ENCODE measurements at places on chromosomes 11 and 22.

GRCh38 chr11:79415411-79415810 is 25.4 kb downstream of the TENM4 start:
- DNase-seq = peak; percentile 22

DNA sequence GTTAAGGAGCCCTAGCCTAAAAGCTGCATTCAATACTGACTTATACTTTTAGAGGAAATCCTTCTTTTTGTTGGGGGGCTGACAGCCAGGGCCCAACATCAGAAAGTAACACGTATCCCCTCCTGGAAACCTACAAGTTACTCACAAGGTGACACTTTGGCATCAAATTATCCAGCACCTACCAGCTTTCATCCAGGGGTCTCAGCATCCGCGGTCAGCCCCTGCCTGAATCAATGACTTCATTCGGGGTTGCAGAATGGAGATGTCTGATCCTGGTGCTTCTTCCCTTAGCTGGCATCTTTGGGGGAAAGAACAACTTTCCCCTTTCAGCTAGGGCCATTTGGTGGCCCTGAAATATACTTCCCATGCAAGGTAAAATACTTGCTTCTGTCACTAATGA is 5.3 kb upstream of the NAP1L4 start:
- DNase-seq = no peak

GRCh38 chr11:63619967-63620366 is 5.7 kb upstream of the PLAAT3 start:
- no peak for DNase-seq

DNA sequence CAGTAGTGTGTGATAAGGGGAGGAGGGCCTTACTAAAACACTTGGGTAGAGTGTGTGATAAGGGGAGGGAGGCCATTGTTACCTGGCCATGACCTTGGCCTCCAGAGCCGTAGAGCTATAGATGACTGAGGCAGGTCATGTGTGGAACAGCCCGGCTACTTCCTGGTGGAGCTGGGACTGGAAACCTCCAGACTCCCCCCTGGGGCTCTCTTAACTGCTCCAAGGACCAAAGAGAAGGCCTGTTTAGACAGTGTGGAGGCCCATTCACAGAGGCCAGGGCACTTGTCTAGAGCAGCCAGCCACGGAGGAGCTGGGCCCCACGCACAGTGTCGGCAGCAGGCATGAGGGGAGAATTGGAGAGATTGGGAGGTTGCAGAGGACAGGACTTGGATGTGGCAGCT is 12.5 kb upstream of the MICALL1 start:
- no peak for DNase-seq

GRCh38 chr11:12161137-12161536 is 50.7 kb downstream of the MICAL2 start:
- no peak for DNase-seq

GRCh38 chr11:45610627-45611026 is 54.8 kb downstream of the CHST1 start:
- DNase-seq = no peak

DNA sequence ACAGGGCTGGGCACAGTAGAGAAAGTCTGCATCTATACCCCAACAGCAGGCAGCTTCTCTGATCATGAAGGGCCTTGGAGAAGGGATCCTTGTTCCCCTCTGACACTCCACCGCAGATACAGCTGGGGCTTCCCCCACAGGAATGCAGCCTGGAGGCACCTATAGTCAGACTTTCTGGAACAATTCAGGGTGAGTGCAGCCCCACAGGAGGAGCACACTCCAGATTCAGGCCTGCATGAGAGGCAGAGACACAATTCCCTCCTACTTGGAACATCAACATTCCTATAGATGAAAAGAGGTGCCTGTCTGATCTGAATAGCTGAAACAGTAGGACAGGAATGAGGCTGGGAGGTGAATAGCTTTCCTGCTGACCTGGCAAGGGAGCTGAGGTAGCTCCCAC is 1298.0 kb upstream of the CNTN5 start:
- DNase-seq = no peak

DNA sequence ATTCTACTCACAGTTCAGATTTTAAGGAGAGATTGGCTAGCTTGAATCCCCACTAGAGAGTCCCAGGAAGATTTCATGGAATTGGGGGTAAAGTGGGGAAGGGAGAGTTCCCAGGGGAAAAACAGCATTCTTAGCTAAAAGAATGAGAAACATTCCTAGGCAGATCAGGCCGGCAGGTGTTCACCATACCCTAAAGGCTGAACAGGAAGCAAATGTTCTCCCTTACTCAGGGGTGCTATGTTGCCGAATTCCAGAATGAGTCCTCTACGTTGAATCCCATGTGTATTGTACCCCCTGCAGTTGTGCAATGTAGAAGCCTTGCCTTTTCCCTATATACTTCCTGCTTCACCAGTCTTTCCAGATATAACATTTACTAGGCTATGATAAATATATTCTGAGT is 135.2 kb upstream of the NCAM1 start:
- no peak for DNase-seq

- no peak for DNase-seq
Measured at GRCh38 chr11:64385945-64386704, 27.2 kb downstream of the RPS6KA4 start.

DNA sequence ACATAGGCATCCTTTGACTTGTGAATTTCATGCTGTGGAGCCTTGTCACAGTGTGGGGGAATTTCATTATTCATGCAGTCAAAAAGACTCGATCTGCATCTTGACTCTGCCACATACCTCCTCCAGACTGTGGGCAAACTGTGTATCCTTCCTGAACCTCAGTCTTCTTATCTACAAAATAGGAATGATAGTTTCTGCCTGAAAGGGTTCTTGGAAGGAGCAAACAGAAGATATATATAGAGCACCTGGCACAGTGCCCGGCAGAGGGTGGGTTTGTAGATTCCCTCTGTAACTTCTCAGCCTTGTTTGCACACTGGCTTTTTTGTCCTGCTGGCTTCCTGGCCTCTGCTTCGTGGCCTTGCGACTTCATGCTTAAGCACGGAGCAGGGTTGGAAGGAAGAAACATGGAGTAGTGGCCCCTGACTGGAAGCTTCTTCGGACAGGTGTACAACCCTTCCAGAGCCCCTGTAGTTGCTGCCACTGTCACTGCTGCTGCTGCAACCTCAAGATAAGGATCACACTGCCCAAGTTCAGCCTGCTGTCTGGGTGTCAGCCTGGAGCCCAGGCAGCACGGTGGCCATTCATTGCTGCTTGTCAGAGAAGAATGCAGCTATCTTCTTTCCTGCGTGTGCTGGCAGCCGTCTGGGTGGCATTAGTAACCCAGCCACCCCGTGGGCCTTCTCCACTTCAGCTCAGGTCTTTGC is 106.4 kb downstream of the MICAL2 start:
- DNase-seq = no peak

DNA sequence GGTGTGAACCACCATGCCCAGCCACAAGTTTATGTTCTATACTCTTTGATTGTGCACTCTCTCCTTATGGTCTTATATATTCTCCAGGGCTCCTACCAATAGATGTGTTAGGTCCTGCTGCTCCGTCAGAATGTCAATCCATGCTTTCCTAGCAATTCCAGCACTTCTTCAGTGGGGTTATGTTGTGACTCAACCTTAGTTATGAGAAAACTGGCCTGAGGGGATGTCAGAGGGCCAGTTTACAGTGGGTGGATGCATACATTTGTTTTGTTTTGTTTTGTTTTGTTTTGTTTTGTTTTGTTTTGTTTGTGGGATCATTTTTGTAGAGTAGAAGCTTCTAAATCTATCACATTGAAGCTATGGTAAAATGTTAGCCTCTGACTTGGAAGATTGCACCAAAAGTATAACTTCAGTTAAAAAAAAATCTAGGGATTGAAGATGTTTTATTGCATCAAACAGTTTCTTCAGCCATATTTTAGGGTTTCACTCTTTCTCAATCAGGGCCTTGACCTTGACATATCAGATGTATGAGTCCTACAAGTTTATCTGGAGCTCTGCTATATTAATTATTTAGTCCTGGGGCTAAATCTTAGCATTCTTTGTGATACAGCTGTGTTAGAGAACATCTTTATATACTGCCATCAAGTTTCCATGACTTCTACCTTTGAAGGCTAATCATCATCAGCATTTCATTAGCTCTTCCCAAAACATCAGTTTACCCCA is 191.6 kb upstream of the CNTN5 start:
- no peak for DNase-seq

DNA sequence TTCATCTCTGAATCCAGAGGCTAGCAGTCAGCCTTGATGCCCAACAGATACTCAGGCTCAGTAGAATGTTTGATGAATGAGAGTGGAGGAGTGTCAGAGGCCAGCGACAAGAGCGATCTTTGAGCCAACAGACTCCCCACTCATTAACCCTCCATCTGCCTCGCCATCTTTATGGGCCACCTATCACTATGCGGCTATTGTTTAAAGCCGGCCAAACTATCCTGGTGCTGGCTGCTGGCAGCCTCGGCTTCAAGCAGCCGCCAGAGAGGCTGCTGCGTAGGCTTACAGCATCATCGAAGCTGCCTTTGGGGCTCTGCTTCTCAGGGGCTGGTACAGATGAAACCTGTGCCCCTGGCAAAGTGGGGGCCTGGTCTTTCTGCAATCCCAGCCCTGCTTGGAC is 525.6 kb downstream of the INSC start:
- DNase-seq = no peak

DNA sequence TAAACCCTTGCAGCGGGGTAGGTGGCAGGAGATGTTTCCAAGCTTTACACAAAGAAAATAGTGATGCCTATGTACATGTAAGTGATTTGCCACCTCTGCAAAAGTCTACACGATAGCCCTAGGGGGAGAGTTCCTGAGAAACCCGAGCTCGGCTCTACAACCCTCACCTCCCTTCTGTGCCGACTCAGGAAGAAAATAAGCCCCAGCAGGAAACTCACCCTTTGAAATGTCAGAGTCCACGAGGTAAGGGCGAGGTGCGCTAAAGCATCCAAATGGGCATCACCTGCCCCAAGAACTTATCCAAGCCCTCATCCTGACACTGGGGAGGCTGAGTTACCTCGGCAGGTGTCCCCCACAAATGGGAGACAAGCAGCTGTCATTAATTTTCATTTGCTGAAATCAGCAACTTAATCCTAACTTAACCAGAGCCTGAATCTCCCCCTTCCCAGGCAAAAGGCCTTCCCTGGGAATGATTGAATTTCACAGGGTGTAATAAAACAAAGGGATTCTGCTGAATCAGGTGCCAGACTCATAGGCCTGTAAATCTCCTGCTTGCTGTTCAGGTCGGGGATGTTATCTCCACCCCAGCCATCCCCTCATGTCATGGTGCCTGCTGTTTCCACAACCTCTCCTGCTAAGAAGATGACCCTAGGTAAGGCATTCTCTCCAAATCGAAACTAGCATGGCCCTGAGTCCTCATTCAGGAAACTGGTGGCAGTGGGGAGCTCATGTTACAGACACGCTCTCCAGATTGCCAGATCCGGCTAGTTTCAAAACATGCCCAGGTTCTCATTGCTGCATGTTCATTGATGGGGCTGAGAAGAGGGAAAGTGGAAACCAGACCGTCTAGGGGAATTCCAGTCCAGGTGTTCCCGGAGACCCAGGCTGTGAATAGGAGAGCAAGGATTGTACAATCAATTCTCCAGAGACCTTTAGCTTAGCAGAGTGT is 105.3 kb upstream of the KIRREL3 start:
- no peak for DNase-seq

DNA sequence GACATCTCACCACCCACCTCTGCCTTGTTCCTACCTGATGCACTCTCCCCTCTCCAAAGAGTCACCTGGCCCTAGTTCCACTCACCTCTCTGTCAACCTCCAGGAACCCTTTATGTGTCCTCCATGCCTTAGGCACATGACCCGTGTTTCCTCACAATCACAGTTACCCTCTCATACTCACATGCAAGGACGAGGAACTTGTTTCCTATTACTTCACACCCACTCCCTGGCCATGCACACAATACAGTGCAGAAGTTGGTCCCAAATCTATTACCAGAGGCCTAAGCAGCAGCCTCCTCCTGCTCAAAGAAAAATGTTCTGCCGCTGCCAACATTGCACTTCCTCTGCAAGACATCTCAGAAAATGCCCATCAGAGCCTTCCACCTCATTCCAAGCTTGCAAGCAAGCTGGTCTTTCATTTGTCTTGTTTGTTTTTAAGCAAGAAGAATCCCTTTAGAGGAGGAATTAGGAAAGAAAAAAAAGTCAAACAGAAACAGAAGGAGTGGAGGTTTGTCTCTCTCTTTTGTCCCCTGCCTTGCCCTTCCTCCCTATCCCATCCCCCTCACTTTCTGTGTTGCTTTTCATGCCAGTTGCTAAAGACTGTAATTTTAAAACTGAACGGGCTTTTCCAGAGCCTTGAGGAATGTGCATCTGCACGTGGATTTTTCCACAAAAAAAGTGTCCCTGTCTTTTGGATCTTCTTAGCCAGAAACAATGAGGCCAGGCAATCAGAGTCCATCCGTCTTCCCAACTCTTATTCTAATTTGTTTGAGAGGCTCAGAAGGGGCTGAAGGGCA is 63.4 kb downstream of the KCNJ1 start:
- peak; percentile 37 for DNase-seq

- peak; percentile 99 for DNase-seq
Measured at GRCh38 chr11:62831520-62832335, at the start of gene STX5. TSS of gene STX5 (minus strand) at chr11:62832051. CDS start at chr11:62831243, 808 bp downstream.

DNA sequence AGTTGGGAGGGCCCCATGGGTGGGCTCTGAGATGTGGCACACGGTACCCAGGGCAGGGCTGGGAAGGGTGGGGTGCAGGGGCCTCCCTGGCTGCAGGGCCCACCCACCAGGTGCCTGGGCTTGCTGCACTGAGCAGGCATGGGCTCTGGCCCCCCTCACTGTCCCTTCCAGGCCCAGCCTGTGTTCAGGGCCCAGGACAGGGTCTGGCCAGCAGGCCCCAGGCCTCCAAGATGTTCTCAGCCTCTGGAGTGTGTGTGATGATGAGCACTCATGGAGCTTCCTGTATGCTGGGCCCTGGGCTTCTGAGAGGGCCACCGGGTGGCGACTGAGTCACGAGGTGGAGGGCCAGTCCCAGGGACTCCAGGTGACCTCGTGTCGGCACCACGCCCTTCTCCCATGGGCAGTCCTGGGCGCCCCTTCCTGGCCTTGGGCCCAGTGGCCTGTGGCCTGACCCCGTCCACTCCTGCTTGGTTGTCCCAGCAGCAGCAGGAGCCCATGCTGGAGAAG is 55.9 kb upstream of the CCDC188 start:
- peak; percentile 42 for DNase-seq

DNA sequence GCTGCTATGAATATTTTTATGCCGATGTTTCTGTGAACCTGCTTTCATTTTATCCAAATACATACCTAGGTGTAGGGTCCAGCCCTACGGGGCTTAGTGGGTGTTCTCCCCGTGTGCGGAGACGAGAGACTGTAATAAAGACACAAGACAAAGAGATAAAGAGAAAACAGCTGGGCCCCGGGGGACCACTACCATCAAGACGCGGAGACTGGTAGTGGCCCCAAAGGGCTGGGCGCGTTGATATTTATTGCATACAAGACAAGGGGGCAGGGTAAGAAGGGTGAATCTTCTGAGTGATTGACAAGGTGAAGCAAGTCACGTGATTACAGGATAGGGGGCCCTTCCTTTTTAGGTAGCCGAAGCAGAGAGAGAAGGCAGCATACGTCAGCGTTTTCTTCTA is 920.1 kb downstream of the BRD1 start:
- DNase-seq = no peak

- DNase-seq = no peak
Measured at GRCh38 chr11:19736831-19737230, 24.2 kb downstream of the NAV2 start.
